Inflammatory macrophage treated with lipopolysaccharide for 1 hour (primary cell): ENCODE measurements at places on chromosomes 5 and 9.

- DNase-seq, result peak; percentile 82
Measured at GRCh38 chr5:72920690-72921502, 34.9 kb upstream of the FCHO2 start.

DNA sequence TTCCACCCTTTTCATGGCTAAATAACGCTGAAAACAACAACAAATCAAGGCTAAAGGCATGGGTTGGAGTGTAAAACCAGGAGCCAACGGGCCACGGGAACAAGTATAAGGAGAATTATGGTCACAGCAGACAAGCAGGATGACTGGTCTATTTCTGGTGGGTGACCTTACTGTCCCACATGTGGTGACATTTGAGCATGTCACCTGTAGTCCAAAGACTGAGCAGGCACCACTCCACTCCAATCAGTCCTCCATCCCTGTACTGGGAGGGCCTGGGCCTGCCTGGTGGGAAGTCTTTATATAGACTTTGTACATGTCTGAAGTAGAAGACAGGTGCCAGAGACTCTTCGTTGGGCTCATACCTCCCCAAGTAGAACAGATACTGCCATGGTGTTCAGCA, 36.8 kb downstream of the C9orf153 start:
- DNase-seq, result no peak

DNA sequence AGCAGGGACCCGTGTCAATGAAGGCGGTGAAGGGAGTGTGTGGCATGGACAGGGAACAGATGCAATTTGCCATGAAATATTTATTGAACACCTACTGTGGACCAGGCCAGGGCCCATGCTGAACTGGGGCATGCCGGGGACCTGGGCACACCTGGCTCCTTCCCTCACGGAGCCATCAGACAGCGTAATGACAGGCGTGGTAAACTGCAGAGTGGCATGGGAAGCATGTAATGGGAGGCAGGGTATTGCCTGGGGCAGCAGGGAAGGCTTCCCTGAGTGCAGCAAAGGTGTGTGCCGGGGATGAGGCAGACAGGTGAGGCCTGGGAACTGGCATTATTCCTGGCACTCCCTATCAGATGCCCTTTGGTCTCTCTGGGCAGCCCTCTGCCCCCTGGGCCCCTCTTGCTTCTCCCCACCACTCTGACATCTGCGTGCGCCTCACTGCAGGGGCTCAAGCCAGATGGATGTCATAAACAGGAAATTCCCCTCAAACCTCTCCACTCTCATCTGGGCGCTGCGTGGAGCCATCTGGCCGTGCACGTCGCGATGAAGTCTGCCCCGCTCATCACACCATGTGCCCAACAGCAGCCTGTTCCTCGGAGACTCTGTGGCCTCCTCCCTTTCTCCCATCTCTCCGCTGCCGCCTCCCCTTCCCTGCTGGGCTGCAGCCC, 67.6 kb downstream of the HMCN2 start:
- no peak for DNase-seq

GRCh38 chr5:172561151-172561550, 79.9 kb upstream of the NEURL1B start:
- DNase-seq, result no peak

DNA sequence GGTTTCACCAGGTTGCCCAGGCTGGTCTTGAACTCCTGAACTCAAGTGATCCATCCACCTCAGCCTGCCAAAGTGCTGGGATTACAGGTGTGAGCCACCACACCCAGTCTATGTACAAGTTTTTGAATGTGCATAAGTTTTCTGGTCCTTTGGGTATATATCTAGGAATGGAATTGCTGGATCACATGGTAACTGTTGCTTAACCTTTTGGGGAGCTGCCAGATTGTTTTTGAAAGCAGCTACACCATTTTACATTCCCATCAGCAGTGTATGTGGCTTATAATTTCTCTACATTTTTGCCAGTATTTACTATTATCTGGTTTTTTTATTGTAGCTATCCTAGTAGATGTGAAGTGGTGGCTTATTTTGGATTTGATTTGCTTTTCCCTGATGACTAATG, 8.9 kb upstream of the LNPEP start:
- DNase-seq, result no peak

DNA sequence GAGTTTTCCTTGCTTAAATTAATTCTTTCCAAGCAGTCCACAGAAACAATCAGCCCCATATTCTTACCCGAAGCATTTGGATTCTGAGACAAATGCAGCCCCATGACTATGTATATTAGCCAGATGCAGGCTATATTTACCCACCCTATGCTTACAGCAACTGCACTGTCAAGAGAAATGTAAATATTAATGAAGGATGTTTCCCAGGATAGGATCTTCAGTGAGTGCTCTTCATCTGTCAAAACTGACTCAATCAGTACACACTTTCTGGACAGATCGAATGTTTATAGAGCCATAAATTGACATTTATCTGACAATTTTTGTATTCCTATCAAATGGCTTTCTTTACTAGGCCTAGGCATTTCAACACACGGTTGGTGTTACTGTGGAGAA, 725.3 kb upstream of the SEMA6A start:
- DNase-seq, result no peak

DNA sequence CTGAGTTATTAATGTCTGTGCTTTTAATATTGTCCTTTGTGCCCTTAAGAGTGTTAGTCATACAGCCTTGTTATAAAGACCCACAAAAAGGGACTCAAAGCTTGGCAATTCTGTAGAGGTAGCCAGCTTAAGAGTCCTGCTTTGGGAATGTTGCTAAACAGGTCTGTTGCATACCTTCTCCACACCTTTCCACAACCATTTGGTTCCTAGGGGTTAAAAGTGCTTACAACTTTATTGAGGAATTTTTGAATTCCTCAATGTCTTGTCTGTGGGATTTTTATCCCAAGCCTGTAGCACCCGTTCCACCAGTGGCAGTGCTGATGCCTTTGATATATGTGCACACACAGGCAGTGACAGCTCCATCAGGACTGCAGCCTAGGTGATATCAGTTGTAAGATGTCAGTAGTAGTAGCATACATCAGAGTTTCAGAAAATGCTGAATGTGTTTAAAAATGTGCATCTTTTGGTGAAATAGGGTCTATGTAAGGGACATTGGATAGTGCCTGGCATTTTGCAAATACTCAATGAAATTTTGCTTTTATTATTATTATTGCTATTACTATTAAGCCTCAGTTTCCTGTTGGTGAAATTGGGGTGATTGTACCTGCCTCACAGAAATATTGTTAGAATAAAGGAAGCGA, 68.5 kb downstream of the WWC1 start:
- DNase-seq, result no peak

DNA sequence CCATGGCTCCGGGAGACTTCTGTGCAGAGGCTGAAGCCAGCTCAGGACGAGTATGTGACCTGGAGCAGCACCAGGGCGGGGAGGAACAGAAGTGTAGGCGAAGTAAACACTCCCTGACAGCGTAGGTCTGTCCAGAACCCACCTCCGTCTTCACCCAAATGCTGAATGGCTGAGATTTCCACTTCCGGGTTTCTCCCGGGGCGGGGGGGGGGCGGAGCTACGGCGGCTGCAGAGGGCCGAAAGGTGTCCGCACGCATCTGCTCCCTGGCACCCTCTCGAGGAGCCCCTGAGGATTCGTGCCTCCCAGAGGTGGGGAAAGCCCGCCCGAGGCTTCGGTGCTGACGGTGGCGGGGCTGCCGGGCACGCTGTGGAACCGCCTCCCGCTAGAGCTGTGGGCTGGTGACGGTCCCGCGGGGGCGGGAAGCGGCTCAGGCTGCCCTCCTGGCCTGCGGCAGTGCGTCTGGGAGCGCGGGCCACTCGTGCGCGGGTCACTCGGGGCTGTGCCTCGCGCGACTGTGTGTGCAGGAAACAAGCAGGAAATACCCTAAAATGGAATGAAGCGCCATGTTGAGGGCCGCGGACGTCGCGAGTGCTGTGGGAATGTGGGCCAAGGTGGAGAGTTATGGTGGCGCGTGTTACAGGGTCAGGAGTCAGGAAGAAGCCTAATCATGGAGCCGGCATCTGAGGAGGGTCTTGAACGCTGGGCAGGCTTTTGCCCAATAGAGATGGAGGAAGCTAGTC, 1425.4 kb downstream of the FOXD4L5 start:
- DNase-seq, result no peak

GRCh38 chr5:81516091-81516490, 122.2 kb upstream of the ACOT12 start:
- DNase-seq, result no peak

- no peak for DNase-seq
Measured at GRCh38 chr9:131867611-131868192, 127.8 kb upstream of the RAPGEF1 start.
